ENCODE measurements at places on chromosomes 7 and 10.

GRCh38 chr7:87058744-87059524 is 520 bp downstream of the ELAPOR2 start:
- DNase-seq, result no peak

DNA sequence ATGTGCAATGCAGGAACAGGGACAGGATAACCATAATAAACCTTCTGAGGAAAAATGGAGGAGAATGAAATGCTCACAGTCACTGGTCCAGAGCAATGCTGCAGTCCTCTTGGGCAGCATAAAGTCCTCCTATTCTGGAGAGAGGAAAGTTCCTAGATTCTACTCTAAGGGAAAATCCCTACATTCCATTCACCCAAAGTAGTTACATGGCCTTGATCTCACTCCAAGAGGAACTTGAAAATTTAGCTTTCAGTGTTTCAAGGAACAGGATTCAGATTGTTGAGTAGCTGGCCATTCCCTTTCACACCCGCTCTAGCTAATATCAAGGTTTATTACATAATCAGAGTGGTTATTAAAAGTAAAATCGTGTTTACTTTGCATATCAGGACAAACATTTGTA is 168.3 kb downstream of the CHRM2 start:
- DNase-seq, result no peak

- DNase-seq, result no peak
Measured at GRCh38 chr10:112461029-112461887, 14.2 kb downstream of the VTI1A start.

DNA sequence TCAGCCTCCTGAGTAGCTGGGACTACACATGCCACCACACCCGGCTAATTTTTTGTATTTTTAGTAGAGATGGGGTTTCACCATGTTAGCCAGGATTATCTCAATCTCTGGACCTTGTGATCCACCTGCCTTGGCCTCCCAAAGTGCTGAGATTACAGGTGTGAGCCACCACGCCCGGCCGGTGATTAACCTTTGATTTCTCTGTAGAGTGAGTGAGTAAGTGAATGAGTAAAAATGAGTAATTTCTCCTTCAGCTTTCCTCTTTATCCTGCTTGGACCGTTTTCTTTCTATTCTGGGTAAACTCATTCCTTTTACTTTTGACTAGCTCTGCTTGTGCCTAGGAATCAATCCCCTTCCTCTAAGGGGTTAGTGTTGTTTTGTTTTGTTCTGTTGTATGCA is 36.8 kb downstream of the ST7 start:
- no peak for DNase-seq

DNA sequence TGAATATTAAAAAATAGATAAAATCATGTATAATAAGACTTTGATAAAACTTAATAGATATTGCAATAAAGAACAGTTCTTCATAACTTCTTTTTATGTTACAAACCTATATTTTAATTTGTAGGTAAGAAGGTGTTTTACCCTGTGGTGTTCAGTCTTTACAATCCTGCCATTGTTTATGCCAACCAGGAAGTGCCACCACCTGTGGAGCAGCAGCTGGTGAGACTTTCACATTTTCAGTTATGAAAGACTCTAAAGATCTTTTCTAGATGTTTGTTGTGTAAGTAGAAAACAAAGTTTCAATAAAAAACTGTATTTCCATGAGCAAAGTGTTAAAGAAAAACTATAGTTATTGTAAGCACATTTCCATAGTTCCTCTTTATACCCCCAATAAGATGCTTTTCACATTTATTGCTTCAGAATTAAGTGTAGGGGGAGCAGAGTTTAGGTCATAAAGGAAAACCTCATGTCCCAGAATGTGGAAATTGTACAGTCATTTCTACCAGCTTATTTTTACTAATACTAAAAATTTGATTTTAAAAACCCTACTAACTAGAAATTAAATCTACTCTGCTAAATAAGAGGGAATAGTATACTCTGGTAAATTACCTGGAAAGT is 28.7 kb downstream of the CSGALNACT2 start:
- DNase-seq, result no peak

DNA sequence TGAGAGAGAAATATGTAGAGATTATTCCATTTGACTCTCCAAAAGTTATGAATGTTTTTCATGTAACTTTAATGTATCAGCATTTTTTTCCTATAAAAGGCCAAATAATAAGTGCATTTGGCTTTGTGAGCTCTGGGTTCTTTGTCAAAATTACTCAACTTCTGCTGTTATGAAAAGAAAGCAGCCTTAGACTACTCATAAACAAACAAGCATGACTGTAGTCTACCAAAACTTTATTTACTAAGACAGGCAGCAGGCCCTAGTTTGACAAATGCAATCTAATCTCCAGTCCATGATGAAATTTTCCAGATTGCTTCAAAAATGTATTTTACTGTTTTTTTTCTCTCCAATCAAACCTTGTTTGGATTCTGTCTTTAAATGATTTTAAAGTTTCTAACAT is 46.3 kb downstream of the MRPL32 start:
- no peak for DNase-seq
